ENCODE measurements at places on chromosomes 1 and 21.

DNA sequence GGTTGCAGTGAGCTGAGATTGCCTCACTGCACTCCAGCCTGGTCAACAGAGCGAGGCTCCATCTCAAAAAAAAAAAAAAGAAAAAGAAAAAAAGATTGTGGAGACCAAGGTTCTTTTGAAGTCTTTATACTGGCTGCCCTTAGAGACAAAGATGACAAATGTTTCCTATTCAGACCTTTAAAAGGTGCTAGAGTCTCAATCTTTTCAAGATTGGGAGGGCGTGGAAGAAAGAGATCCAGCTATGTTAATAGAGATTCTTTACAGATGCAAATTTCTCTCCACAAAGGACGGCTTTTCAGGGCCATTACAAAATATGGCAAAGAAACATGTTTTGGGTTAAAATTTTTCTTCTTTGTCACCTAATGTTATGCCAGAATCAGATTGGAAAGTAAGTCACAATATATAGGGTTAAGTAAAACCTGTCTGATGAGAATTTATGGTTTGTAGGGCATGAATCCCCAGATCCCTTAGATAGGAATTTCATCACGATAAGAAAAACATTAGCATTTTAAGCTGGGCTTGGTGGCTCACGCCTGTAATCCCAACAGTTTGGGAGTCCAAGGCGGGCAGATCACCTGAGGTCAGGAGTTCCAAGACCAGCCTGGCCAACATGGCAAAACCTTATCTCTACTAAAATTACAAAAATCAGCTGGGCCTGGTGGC, 13.0 kb upstream of the MORC3 start:
- DNase-seq = no peak

GRCh38 chr1:19582318-19582717, 61.8 kb upstream of the NBL1 start:
- DNase-seq = peak; percentile 29

GRCh38 chr1:167923324-167924056, 9.6 kb upstream of the ADCY10 start:
- DNase-seq = no peak

DNA sequence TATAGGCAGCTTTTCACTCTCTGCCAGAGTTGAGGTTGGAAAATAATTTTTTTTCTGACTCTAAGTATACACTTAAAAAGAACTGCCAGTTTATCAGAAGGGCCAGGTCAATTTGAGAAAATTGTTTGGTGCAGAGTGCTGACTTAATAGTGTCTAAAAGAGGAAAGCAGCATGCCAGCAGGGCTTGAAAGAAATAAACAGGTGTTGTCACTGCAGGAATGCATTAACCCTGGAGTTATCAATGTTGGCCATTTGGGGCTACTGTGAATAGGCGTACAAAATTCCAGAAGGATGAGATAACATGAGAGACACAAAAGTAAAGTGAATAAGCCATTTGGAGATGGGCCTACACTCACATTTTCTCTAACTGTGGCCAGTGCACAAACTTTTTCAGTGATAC, 220.6 kb upstream of the PLD5 start:
- no peak for DNase-seq

GRCh38 chr1:159076438-159077119, at the start of gene AIM2:
Gene AIM2, minus strand, starts transcription at chr1:159076766. Its CDS starts 3,267 bp downstream, at chr1:159073499.
- DNase-seq = no peak

DNA sequence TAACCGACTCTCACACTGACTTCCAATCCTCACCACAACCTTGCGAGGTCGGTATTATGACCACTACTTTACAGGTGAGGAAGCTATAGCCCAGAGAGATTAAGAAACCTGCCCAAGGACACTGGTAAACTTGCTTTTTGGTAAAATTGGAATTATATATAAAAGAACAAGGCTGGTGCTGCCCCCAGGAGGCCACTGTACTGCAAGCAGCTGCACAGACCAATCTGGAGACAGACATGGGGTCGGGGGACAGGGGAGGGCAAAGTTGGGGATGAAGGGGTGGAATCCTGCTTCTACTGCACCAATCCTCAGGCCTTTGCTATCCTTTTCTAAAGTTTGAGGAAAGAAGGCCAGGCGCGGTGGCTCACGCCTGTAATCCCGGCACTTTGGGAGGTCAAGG, 280.8 kb downstream of the SPATA17 start:
- peak; percentile 56 for DNase-seq

- peak; percentile 39 for DNase-seq
Observed at GRCh38 chr1:26677306-26678115, 18.3 kb upstream of the ARID1A start.

GRCh38 chr1:47180603-47181094, 9.2 kb downstream of the PDZK1IP1 start:
- peak; percentile 12 for DNase-seq

GRCh38 chr1:14437417-14437918, 161.0 kb upstream of the KAZN start:
- no peak for DNase-seq

Data from SK-N-SH (cell line).